ENCODE measurements at places on chromosomes 1 and 21.

DNA sequence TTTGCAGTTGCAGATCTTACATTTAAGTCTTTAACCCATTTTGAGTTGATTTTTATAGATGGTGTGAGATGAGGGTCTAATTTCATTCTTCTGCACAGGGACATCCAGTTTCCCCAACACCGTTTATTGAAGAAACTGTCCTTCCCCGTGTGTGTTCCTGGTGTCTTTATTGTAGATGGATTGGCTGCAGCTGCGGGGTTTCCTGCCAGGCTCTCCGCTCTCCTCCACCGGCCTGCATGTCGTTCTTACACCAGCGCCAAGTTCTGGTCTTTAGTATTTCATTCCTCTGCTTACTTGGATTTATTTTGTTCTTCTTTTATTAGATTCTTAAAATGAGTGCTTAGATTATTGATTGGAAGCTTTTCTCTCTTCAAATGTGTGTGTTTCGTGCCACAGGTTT lies 98.9 kb upstream of the COL6A1 start:
- no peak for DNase-seq

DNA sequence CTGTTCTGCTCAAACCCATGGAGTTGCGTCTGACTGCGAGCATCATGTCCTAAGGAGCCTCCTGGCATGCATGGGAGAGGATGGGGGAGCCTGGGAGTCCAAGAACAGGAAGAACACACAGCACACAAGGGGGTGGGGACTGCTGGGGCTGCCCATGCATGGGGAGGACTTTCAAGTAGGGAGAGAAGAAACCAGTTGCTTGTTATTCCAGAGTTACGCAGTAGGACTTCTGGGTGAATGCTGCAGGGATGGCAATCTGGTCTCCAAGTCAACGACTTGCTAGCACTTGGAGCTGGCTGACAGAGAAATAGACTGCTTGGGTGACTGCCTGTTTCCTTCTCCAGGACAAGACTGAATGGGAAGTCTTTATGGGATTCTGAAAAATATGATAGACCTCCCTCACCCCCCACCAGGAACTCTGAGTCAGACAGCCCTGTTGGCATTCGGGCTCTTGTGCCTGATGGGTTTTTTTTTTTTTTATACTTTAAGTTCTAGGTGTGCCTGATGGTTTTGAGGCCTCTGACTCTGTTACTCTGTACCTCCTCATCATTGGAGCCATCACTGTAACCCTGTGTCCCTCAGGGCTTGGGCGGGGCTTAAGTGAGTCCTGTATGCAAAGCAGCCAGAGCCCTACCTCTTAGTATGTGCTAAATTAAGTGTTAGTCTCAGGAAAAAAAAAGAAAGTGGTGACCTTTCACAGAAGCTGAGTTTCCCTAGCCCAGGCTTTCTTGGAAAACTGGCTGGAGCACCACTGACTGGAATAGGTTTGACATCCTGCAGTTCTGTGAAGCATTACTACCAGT lies 30.3 kb downstream of the MAP3K21 start:
- DNase-seq = no peak

DNA sequence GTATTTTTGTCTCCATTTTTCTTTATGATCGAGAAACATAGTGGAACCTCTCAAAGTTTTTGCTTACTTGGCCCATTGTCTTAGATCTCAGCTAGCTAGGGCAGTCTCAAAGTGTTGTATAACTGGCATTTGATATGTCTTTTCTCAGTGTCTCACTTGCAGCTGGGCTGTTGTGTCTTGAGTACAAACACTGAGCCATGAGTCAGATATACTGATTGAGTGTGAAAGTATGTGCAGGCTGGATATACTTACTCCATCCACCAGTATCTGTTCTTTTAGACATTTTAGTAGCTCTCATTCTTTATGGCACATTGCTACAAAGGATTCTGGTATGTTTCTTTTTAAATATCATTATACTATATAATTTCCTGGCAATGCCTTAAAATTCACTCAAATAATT lies 14.3 kb upstream of the GPR52 start:
- no peak for DNase-seq

DNA sequence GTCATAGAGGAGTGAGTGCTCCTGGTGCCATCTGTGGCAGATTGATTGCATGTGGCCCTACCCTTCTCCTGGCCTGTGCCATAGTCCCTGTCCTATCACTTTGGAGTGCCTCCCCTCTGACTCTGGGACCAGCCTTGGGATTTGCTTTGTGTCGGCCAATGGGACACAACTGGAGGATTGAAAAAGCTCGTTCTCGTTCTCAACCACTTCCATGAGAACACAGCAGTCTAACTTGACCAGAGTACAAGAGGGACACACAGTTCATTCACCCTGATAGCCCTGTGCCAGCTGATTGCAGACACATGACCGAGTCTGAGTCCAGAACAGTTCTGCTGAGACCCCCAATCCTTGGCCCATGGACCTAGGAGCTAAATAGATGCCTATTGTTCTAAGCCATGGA lies 47.8 kb downstream of the C1orf198 start:
- DNase-seq = no peak

GRCh38 chr1:210143465-210144062 lies 89.0 kb upstream of the SERTAD4 start:
- peak; percentile 24 for DNase-seq

DNA sequence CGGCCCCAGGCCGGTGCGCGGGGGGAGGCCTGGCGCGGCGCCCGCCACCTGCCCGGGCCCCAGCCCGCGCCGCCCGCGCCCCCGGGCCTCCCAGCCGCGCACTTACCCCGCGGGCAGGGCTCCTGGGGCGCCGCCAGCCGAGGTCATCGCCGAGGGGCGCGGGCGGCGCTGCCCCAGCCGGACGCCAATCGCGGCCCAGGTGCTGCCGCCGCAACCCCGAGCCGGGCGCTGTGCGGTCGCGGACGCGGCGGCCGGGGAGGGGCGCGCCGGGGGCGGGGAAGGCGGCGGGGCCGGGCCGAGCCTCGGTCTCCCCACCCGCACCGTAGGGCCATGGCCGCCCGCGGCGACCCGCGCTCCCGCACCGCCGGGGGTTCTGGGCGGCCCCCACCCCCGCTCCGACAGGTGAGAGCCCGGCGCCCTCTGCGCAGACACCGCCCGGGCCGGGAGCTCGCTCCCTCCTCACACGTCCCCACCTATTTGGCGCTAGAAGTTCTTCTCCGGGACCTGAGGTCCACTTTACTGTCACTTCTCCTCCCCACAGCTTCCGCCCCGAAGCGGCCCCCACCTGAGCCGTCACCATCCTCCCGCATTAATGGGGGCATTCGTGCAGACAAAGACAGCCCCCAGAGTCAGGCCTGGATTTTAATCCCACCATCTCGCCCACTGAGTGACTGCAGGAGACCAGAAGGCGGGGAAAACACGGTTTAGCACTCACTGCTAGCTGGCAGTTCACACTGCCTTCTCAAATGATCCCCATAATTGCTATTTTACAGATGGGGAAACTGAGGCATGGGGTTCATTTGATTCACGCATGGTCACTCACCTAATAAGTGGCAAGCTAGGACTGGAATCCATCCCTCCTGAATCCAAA lies at the start of gene TTC39A:
TTC39A (minus strand) TSS at position 232 of the 871 bp plus-strand sequence; CDS start at position 147, 85 bp downstream.
- no peak for DNase-seq

- DNase-seq = no peak
These were observed 59.9 kb upstream of the SOD1 start for GRCh38 chr21:31599563-31599962.

DNA sequence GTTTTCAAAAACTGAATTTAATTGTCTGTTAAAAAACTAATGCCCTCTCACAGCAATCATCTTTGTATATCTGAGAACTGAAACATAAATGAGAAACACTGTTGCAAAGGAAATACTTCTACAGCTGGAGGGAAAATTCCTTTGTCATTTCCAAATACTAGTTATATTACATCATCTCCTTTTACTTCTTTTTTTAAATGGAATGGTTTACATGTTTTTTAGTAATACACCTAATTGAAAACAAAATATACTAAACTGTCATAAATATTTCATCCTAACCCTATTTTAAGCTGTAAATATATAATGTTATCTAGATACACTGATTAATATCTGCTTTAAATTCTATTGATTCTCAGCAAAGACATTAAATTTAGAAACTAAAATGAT lies 19.1 kb downstream of the CDC42BPA start:
- DNase-seq = no peak

- DNase-seq = no peak
These were observed 11.1 kb upstream of the SLC30A1 start for GRCh38 chr1:211589782-211590721.

DNA sequence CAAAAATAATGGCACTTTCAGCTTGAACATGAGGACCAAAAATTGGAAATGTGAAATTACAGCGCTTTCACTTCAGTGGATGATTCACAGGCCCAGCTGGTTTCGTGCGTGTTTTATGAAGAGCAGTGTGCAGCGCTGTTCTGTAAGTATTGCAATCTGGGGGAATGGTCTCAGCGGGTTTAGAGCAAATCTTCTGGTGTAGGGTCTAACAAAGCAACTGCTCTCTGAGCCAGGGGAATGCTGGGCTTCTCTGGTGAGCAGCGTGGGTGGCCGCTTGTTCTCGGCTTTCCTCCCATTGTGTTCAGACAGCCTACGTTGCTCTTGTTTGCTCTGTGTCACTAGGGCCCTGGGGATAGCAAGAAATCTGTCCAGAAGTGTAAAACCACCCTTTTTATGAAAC lies 42.4 kb upstream of the GADD45A start:
- no peak for DNase-seq

DNA sequence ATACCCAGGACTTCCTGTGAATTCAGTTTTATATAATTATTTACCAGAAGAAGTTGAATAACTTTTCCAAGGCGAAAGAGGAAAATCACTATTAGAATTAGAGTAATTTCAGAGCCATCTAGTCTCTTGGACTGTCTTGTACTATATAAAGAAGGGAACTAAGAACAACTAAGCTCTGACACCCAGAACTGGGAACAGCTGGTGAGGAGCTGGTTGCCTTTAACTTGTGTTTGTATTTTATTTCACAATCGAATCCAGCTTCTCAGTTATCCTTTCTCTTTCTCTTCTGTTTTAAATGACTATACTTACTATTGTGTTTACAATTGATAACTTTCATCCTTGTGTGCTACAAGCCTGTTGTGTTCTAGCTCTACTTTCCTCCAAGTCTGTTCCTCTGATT lies 8.4 kb downstream of the SNX27 start:
- DNase-seq = no peak

GRCh38 chr1:68644504-68644903 lies 147.6 kb upstream of the DEPDC1 start:
- no peak for DNase-seq

DNA sequence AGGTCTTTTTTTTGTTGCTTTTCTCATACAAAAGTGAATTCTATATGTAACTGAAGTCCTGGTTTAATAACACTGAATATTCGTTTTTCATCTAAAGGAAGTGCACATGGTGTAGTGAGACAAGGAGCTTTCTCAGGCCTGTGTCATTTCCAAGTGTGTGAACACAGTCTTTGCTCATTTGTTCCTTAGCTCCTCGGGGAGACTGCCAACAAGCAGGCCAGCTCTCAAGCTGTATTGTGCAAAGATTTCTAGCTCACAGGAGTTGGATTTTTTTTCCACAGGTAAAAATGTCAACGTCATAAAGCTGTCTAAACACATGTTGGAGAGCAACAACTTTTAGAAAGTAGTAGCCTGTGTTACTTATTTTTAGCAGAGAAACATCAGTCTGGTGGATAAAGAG lies 87.8 kb upstream of the S1PR1 start:
- DNase-seq = no peak

DNA sequence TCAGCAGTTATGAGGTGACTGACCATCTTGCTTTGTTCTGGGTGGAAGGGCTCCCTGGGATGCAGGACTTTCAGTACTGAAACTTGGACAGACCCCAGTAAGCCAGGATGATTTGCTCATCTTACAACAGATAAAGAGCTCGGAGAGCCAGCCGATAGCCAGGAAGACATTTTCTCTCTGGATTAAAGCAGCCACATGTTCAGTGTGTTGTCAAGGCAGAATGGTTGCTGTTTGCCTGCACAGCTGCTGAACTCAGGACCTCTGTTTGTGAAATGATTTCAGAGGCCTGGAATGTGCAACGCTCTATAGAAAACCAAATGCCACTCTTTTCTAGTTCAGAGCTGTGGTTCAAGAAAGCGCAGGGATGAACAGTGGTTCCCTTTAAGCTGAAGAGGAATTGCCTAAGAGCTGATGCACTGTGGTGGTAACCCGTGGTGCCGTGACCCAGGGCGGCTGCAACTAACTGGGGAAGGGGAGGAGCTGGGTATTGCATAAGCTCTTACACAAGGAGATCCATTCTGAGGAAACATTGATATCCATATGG lies 40.7 kb downstream of the CASQ2 start:
- no peak for DNase-seq

DNA sequence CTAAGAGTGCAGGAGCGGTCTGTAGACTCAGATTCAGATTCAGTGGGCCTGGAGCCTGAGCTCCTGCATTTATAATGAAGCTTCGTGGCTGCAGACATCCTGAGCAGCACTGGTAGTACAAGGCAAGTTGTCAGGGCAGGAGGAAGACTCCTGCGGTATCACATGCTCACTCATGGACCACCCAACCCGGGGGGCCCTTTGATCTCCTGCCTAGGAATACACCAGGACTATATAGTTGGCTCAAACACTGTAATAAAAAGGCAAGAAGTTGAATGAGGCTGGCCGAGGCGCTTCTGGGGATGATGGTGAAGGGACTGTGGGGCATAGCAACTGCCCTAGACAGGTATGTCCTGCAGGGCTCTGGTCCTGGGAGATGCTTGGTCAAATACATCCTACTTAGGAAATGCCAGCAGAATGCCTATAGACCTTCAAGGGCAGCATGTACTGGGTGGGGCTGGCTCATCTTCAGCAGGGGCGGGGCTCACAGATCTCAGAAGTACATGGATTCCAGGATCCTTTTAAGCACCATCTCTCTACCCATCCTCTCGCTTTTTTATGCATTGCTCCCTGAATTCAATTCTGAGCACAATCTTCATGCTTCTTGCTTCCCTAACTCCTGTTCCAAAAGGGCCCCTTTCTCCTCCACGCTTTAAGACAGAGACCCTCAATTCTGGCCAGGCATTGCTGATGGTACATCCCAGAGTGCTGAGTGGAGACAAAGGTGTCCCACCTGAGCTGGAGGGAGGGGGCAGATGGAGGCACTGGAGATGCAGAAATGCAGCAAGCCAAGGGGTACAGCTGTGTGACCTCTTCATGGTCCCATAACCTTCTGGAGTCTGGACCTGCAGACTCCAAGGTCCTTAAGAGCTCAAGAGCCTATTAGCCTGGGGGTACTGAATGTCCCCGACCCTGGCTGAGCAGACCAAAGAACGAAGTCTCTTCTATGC lies 2.1 kb upstream of the RAP1GAP start:
- no peak for DNase-seq

GRCh38 chr1:235075048-235075776 lies 53.4 kb downstream of the TOMM20 start:
- peak; percentile 78 for DNase-seq

All from stimulated activated CD4-positive, alpha-beta T cell treated with anti-CD3 and anti-CD28 coated beads, Interleukin-1b, Interleukin-23, amount 100 ng/mL, for 24 hours (primary cell).